ENCODE measurements at places on chromosomes 4 and X. TPM values are rescaled to one million over a fixed set of nuclear protein-coding genes. Genes with fewer than 3 reads are reported as not detected.

DNA sequence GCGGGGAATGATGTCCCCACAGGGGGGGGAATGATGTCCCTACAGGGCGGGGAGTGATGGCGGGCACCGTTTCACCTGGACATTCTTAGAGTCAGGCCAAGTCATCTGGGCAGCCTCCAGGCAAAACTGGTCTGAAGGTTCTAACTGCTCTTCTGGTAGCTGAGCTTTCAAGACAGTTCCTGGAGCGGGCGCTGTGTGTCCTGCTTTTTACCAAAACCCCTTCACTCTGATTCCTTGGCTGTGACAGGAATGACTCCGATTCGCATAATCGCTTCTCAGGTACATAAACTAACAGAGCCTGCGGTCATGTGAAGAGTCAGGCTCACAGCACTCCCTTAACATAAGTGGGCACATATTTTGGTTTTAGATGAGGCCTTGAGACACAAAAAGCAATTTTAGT lies 836.0 kb downstream of the TRIML1 start:
- DNase-seq: no peak
- H3K4me3 ChIP-seq: no peak overlapping the region
- peaks cover 24% of the 10 kb centered on the region for H3K4me1 ChIP-seq
- no peaks in the 10 kb centered on the region for H3K27me3 ChIP-seq
- peak overlapping the region; percentile 98 for H3K27ac ChIP-seq

DNA sequence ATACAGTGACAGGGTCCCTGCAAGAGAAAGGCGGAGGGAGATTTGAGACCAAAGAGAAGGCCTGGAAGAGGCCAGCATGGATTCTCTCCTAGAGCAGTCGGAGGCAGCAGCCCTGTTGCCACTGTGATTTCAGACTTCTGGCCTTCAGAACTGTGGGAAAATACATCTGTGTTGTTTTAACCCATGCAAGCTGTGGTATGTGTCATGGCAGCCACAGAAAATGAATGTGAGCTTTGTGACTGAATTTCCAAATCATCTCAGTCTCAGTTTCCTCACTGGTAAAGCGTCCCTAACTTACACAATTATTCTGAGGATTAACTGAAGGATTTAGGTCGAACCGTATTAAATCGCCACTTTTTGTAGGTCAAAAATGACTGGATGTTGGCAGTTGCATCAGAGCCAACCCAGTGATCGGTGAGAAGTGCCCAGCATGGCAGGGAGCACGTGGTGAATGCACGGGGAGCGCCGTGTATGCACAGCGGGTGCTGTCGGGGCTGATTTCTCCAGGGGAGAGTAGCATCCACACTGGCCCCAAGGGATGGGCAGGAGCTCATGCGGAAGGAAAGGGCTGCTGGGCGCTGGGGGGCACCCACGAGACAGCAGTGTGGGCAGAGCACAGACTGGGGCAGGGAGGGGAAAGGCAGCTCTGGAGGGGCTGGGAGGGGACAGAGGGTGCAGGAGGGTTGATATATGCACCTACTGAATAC lies 23.8 kb upstream of the NSG1 start:
- peaks cover 10% of the 10 kb centered on the region for H3K27me3 ChIP-seq
- no peak overlapping the region for H3K4me3 ChIP-seq
- peaks cover 11% of the 10 kb centered on the region for H3K4me1 ChIP-seq
- no peak overlapping the region for H3K27ac ChIP-seq
- DNase-seq: no peak
- H3K36me3 ChIP-seq: no peaks in the 10 kb centered on the region

DNA sequence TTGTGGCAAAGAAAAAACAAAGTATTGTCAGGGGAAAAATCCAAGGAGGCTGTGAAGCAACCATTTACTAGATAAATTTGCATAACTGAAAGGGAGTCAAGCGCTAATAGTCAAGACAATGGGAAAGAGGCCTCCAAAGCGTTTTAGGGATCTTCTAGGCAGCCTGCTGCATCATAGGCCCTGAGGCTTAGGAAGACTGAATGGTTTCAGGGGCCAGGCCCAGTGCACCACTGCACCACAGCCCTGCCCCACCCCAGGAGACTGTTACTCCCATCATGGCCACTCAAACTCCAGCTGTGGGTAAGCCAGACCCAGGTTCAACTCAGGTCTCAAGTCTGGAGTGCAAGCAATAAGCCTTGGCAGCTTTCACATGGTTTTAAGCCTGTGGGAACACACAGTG lies 362.9 kb downstream of the SH3BGRL start:
- no peaks in the 10 kb centered on the region for H3K36me3 ChIP-seq
- H3K4me3 ChIP-seq: no peak overlapping the region
- no peaks in the 10 kb centered on the region for H3K27me3 ChIP-seq
- DNase-seq: no peak

DNA sequence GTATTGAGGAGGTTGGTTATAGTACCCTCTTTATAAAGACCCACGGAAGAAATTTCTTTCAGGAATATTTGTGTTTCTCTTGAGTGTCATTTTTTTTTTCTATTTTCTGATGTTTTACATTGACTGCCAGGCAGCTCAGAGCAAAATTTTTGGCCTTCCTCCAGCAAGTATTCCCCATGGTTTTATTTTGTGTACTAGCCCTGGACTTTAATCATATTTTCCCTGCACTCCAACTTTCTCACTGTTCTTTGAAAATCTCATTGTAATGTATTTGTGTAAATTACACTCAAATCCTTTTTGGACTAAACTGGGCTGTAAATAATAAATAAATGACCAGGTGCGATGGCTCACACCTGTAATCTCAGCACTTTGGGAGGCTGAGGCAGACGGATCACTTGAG lies 45.6 kb upstream of the USP46 start:
- DNase-seq: no peak
- no peak overlapping the region for H3K27ac ChIP-seq
- H3K4me3 ChIP-seq: no peak overlapping the region

DNA sequence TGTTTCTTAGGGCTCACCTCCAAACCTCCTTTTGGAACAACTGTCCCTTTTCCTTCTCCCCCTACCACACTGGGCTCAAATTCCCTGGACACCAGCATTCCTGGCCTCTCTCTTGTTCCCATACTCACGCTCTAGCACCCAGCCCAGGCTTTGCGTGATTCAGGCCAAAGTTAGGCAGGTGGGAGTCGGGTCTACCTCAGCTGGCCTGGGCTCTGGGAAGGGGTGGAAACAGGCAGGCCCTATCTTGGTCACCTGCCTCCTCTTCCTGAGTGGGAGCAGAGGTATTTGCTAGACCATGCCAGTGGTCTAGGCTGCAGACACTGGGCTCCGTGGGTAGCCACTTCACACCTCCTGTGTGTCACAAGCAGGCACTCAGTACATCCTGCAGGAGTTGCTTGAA lies 211.1 kb upstream of the MAMLD1 start:
- no peaks in the 10 kb centered on the region for H3K36me3 ChIP-seq
- DNase-seq: no peak
- H3K27ac ChIP-seq: no peak overlapping the region
- no peaks in the 10 kb centered on the region for H3K4me1 ChIP-seq
- H3K27me3 ChIP-seq: no peaks in the 10 kb centered on the region

- no peaks in the 10 kb centered on the region for H3K27me3 ChIP-seq
- no peak overlapping the region for H3K27ac ChIP-seq
- H3K4me1 ChIP-seq: no peaks in the 10 kb centered on the region
- no peak overlapping the region for H3K4me3 ChIP-seq
These were observed 13.5 kb upstream of the ZNF280C start for GRCh38 chrX:130282151-130282550.

GRCh38 chrX:154596290-154596929 lies 11.5 kb downstream of the CTAG1A start:
- H3K36me3 ChIP-seq: no peaks in the 10 kb centered on the region
- no peak overlapping the region for H3K27ac ChIP-seq

HPSE gene
- 2.8 TPM for total RNA-seq

NXF2B gene
- 0.74 TPM for total RNA-seq

PDGFRA gene
- total RNA-seq: 13.8 TPM

FAM184B gene
- 0.17 TPM for total RNA-seq

FAM156B gene
- total RNA-seq: 13.1 TPM

FRAS1 gene
- 166 TPM for total RNA-seq

Measured in progenitor cell of endocrine pancreas (in vitro differentiated cells).